ENCODE measurements at places on chromosomes 11 and 22.

DNA sequence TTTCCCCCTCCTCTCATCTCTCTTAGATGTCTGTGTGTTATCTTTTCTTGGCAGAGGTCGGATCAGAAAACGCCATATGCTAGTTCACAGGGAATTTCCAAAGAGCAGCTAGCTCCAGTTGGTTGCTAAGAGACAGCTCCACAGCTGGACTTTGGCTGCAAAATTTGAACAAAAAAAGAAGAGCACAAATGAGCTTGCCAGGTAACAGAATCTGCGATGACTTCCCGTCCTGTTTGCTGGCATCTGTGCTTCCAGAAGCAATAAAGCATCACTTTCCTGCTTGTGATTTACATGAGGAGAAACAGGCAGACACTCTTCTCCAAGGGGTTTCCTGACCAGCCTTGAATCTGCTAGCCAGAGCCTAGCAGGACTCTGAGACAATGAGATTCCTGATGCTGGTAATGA is 596.0 kb upstream of the B3GAT1 start:
- no peak for DNase-seq

- no peak for DNase-seq
Observed at GRCh38 chr22:31901388-31902137, 42.8 kb upstream of the YWHAH start.

DNA sequence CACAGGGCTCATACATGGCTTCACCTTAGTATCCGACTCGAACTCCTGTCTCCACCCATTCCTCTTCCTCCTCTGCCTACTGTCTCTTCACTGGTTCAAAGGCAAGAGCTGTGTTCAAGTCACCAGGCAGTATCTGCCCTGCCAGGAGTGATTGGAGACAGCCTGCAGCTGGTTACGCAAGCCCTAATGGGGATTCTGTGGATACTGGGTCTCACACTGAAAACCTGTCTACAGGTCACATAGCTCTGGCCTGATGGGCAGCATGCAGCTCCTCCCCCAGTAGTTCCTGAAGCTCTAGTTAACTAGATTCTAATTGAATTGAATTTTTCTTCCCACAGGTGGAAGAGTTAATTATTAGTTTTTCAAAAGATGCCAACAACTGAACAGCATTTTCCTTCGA is 332.2 kb downstream of the TMEM135 start:
- DNase-seq = peak; percentile 11

DNA sequence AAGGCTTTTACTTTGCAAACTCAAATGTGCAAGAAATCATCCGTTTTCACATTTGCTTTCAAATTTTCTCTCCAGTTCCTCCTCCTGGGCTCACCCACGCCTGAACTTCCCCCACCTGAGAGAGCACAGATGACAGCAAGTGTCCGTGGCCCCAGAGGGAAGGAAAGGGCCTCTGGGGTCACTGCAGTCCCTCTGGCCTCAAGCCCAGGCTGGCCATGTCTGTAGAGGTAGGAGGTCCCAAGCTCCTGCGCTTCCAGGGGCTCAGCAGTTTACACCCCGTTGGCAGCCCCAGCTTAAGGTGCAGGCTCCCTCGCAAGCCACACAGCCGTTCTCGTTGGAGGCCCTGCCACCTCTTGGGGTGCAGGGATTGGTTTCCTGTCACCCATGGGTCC is 40.5 kb upstream of the PRDM11 start:
- DNase-seq = no peak

DNA sequence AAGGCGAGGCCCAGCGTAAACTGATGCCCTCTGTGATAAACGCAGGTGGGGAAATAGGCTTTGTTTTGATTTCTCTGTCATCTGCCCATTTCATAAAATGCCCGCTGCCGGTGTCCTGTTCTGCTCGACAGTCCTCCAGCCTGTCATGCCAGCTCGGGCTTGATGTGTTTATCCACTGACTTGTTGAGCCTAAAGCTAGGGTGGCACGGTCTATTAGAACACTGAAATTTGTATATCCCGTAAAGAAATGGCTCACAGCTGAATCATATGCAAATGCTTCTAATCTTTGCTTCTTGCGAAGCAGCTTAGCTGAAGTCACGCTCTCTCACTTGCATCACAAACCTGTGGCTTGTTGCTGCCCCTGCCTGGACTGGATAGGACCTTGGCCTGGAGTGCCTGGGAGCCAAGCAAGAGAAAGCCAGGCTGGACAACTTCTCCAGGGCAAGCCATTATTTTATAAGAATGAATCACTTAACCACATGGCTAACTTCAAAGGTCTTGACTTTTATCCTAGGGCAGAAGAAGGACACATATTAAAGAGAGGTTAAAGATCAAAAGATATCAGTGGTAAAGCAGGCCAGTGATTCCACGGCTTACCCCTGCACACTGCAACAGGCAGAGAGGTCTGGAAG is 33.1 kb downstream of the EHF start:
- peak; percentile 95 for DNase-seq

- DNase-seq = no peak
Observed at GRCh38 chr11:83483808-83484207, 197.6 kb upstream of the CCDC90B start.

- no peak for DNase-seq
Observed at GRCh38 chr11:75303544-75304224, 47.8 kb downstream of the ARRB1 start.
